AG09309 (cell line): ENCODE measurements at places on chromosomes 3 and 15.

GRCh38 chr15:67076147-67076843 is 10.9 kb downstream of the SMAD3 start:
- no peak for DNase-seq

DNA sequence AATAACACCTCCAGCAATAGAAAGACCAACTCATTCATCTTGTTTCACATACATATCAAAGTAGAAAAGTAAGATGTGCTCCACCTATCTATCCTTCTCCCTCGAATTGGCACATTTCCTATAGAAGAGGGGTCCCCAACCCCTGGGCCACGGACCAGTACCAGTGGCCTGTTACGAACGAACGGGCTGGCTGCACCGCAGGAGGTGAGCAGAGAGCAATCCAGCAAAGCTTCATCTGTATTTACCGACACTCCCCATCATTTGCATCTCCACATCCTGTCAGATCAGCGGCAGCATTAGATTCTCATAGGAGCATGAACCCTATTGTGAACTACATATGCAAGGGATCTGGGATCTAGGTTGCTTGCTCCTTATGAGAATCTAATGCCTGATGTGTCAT is 95.0 kb upstream of the CGNL1 start:
- DNase-seq: no peak

- no peak for DNase-seq
Observed at GRCh38 chr15:82535566-82536408, 4.5 kb downstream of the RPS17 start.

DNA sequence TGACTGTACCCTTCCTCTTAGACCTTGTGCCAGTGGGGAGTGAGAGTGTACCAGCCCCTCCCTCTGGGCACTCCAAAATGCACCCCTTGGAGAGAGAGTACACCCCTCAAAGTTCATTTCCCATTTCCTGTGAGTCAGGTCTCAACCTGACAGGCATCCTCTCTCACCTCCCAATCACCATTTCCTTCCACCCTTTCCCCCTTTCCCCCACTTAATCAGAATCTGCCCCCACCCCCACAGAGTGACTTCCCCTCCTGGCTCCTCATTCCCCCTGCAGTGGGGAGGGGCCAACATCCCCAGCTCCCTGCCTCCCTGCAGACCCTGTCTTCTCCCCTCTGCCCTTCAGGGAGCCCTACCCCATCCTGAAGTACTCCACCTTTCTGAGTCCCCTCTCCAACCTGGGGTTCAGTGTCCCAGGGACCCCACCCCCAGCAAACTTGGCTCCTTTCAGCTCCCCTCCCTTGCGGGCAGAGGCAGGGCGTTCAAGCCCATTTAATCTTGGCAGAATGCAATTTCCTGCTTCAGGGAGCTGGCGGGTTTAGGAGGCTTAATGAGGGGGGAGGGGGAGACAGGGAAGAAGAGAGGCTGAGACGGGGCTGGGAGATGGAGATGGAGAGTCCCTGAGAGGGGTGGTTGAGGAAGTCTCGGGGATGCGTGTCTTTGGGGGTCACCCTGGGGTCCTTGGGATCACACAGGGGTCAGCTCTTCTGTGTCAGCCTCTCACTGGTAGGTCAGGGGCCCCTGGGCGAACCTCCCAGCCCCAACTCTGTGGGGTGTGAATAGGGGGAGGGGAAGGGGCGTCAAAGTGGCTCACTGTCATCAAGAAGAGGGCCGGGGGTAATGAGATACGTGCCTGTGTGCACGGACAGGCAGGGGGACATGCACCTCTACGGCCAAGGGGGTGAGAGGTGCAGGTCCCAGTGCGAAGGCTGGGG is 16.6 kb upstream of the SEMA3F start:
- no peak for DNase-seq

DNA sequence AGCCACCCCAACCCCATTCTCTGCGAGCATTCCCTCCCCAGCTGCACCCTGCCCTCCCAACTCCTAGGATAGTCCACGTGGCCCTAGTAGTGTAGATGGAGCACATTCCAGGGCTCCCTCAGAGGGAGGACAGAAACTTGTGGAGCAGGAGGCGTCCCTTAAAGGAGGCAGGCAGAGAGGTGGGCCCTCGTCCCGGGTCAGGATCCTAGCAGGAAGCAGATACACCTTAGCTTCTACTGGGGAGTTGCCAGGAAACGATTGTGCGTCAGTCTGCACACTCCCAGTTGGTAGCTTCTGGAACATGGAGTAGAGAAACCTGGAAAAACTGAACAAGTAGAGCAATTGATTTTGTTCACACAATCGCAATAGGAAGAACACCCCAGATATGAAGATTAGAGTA is 43.9 kb upstream of the KLHL25 start:
- no peak for DNase-seq

DNA sequence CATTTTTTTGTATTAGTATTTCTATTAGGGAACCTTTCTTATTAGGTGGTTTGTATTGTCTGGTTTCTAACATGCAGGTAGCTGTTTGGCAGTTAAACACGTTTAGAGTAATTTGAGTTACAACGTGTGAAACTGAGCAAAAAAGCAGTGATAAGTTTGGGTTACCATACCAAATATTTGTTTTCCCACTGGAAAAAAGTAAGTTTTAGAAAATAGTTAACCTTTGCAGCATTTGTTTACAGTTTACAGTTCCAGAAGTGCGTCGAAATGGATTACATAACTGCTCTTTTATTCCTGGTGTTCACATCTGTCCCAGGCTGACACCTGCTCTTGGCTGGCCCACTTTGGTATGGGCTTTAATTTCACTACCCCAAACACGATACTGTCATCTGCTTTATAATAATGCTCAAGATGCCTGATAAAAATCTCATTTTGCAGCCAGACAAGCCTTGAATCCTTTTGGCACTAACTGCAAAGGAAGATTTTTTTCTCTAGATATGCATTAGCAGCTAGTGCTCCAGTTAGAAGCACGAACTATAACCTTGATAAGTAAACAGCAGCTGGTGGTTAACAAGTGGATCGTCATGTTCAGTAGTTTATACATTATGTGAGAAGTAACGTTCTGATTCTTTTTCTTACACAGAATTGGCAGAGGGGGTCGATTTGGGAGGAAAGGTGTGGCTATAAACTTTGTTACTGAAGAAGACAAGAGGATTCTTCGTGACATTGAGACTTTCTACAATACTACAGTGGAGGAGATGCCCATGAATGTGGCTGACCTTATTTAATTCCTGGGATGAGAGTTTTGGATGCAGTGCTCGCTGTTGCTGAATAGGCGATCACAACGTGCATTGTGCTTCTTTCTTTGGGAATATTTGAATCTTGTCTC is 5.3 kb downstream of the EIF4A2 start:
- DNase-seq: no peak
